D341Med (cell line): ENCODE measurements at places on chromosomes 7 and 10.

DNA sequence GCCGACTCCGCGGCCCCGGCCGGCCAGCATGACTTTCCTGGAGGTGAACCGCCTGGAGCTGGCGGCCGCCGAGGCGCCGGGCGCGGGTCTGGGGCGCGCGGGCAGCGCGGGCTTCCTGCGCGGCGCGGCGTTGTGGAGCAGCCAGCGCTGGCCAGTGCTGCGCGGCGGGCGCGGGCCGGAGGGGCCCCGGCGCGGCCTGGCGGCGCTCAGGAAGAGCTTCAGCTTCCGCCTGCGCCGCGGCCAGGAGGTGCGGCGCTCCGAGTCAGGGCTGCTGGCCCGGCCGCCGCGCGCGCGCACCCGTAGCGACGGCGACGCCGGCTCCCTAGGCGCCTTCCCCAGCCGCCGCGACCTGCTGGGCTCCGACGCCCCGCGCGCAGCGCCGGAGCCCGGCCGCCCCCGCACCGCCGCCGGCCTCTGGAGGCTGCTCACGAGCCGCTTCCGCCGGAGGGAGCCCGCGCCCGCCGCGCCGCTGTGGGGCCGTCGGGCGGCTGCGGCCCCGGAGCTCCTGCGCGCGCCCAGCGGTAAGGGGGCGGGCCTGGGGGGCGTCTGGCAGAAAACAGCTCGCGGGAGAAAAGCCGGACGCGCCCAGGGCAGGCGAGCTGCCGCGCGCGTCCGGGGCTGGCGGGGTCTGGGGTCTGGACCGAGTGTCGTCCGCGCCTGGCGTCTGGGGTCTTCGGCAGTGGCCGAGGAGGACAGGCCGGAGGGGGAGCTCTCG lies 29.0 kb downstream of the AGAP3 start:
- no peak for DNase-seq

DNA sequence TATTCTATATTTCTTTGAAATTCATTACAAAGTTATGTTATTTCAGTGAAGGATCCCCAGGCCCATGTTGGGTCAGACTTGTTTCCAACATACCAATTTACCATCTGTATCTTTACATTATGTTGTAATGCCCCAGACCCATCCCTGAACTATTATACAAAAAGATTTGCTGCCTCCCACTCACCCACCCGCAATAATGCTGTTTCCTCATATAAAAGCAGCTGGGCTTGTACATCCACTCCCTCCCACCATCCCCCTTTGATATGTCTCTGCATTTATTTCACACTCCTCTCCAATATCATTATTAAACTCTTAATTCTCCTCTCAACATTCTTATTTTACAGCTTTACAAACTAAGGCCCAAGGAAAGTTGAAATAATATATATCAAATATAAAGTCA lies 153.7 kb downstream of the DOCK4 start:
- DNase-seq, result no peak

DNA sequence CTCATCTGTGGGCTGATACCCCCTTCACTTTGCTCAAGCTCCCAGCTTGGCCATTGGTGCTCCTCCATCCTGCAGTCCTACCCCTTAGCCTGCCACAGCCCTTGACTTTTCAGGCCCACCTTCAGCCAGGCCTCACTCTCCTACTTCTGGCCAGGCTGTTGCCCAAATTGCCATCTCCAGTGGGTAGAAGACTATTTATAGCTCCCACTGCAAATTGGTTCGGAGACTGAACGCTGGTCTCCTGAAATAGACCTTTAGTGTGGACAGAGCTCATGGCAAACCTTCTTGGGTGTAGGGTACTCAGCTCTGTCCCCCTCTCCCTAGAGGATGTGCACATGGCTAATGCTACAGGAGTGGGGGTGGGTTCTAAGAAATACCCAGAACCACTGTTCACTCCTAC lies 697.8 kb downstream of the LRMDA start:
- no peak for DNase-seq

DNA sequence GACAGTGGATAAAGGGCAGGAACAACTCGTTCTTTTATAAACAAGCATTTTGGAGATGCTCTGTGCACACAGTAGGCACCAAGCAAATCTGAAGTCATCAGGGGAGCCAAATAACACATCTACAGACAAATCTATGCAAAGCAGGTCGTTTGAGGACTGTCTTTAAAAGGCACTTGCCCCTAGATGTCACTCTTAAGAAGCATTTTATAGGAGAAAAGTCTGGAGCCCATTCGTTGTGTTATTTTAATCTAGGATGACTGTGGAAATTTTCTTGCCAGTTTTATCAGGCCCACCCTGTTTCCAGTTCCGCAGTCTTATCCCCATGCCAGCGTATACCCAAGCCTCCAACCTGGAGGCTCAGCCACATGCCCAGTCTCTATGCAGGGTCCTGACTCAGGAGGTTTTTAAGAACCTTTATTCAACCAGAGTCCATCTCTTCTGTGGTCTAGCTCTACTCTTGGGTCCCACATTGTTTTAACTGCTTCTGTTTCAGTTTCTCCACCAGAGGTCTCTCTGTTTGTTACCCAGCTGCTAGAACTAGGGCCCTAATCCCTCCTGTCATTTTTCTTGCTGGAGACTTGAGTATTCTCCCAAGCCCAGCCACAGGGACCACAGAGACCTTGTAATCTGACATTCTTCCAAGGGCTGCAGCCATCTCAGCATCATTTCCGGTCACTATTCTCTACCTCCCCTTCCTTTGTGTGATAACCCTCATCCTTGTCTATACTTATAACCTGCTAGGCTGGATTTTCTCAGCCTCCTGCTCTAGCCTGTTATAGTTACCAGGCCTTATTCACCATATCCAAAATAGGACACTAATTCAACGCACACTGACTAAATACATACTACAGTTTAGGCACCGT lies 26.7 kb downstream of the PIK3CG start:
- DNase-seq, result no peak

GRCh38 chr7:44281811-44282600 lies 43.4 kb downstream of the CAMK2B start:
- DNase-seq, result peak; percentile 20

- DNase-seq, result no peak
Measured at GRCh38 chr10:33036670-33037069, 78.6 kb upstream of the ITGB1 start.
